ENCODE measurements at places on chromosomes 13 and 19.

DNA sequence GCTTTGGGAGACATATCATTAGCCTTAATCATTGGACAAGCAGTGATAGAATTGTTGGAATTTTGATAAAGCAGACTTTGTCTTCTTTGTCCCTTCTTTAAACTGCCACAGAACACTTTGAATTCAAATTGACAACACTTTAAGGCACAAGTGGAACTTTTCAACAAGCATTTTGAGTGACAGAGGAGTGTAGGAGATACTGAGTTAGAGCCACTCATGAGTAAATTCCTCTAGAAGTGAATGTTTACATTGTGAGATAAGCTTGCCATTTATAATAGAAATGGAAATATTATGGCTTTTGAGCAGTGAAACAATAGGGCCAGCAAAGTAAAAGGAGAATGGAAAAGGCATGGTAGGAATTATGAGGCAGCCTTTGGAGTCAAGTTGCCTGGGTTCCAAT lies 515.8 kb downstream of the SLITRK6 start:
- no peak for DNase-seq

- no peak for DNase-seq
Measured at GRCh38 chr13:47076500-47076899, 179.6 kb upstream of the HTR2A start.

DNA sequence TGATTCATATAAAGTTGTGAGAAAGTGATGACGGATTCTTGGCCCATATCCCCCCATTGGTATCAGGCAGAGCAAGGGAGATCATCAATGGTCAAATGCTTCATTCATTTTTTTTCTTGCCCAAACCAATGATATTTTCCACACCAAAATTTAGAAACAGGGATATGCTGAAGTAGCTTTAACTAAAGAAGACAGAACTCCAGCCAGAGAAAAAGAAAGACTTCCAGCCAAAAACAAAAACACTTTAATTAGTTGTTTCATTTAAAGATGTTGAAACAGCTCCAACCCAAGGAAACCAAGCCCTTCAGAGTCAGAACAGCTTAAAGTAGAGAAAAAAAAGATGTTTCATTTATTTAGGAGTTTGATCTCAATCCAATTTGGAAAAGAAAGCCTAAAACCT lies 358.9 kb upstream of the NBEA start:
- no peak for DNase-seq

DNA sequence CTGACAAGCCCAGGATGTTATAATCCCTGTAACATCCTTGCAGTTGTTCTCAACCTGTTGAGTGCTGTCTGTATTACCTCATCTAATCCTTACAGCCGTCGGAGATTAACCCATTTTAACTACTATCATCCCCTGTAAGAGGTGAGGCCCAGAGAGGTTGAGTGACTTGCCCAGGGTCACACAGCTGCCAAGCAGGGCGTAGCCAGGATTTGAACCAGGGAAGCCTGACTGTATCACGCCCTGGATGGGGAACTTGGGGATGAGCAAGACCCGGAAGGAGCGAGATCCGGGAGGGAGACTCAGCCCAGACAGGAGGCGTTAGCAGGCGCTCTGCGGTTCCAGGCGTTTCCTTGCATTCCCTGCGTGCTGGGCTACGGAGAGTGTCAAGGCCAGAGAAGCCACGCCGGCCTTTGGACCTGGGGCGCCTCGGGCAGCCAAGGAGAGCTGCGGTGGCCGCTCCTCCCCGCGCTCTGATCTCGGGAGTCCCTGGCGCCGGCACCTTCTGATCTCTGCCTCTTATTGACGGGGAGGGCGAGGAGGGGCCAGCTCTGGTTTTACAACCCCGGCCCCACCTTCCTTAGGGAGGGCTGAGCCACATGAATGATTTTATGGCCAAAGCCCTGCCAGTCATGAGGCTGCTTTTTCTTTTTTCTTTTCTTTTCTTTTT lies 6.2 kb downstream of the SULT2B1 start:
- no peak for DNase-seq

DNA sequence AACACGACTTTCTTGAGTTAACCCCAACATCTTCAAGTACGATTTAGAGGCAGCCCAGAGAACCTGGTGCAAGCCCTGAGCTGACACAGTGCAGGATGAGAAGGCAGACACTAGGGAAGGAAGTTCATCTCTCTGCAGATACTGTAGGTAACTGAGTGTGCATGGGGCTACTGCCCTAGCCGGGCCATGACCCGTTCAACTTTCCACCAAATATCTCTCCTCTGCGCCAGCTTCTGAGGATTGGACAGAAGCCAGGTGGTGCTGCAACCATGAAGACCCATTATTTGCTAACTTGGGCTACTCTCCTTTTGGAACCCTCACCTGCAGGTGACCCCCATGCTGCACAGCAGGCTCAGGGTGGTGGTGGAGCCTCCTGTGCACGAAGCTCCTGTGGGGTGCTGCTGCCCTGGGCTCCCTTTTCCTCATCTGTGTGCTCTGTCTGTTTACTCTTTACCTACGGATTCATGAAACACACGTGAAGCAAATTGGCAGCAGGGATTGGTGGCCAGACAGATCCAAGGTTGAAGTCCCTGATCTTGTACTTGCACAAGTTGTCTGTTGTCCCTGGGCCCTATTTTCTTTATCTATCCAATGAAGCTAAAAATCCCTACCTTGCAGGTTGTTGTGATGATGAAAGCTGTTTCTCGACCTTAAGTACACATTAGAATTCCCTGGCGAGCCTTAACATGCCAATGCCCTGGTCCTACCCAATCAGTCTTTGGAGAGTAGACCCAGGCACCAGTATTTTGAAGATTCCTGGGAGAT lies 227.8 kb downstream of the LACC1 start:
- DNase-seq, result no peak

Data from dorsolateral prefrontal cortex (tissue), 122 donors.